ENCODE measurements at places on chromosomes 1 and 21.

DNA sequence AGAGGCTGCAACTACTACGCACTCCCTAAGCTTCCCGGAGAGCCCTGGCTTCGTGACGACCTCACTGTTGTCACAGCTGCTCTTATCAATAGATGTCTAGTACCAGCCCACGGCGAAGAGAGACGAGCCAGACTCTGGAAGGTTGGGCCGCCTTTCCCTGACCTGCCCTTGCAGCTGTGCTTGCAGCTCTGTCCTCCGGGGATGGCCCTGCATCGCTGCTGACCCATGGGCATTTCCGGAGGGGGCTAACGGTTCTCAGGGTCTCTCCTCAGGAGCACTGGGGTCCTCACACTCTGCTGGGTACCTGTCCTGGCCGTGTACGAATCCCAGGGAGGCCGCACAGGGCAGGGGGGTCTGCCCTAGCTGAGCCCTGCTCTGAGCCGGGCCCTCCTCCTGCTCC lies 93.8 kb upstream of the COL6A1 start:
- DNase-seq: no peak

DNA sequence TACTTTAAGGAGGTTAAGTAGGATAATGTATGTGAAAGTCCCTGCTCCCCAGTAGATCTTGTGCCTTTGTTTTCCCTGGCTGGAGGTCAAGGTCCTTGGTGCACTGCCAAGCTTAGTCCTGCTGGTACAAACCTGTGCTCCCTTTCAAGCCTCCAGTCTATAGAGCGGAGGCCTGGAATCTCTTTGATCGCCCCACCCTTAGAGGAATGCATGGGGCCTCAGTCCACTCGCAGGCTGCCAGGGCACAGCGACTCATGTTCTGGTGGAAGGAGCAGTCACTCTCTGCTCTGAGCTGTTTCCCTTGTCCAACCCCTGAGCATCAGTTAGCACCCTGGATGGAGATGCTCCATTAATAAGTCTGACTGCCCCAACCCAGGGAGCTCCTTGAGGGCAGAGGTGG lies 121.8 kb downstream of the HMGB4 start:
- DNase-seq: no peak

DNA sequence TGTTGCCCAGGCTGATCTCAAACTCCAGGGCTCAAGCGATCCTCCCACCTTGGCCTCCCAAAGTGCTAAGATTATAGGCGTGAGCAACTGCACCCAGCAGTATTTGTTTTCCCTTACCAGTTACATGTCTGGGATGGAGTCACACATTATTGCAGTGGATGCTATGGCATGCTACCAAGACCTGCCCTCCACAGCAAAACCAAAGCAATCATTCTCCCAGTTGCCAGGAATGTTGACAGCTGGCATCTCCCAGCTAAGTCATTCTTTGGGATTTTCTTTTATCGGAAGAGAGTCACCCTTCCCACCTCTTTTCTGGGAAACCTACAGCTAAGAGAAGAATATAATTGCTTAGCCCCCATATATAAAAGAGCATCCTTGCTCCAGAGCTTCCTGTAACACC lies 49.4 kb upstream of the RGS7 start:
- no peak for DNase-seq

DNA sequence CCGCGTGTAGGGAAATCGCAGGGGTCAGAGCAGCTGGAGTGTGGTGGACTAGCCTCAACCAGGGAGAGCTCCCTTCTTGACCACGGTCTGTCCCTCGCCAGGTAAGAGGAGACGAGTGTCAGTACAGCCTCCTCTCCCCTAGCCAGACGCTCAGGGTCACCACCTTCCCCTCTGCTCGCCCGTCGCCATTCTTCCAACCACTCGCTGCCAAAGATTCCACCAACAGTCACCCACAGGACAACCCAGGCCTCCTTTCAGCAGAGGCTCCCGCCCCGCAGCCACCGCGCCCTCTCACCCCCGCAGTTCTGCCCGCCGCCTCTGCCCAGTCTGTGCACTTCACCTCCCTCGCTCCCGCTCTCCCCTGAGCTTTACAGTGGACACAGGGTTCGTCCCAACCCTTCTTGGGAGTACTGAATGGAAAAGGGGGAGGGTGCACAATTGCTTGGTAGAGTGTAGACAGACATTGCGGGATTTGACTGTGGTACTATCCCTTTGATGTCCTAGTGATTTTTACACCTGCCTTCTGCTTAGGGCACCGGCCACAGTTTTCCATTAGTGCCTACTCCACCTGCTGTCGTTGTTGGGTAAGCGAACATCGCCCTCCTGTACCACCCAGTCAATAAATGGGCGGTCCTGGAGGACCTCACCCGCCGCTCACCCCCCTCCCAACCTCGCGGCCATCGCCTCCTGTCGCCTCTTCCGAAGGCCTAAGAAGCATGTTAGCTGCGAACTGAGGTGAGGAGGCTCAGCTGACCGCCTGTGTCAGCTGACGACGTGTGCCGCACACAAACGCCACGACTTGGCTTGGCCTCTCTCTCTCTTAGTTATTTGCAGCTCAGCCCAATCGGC lies 9.2 kb upstream of the NBPF11 start:
- DNase-seq: no peak

DNA sequence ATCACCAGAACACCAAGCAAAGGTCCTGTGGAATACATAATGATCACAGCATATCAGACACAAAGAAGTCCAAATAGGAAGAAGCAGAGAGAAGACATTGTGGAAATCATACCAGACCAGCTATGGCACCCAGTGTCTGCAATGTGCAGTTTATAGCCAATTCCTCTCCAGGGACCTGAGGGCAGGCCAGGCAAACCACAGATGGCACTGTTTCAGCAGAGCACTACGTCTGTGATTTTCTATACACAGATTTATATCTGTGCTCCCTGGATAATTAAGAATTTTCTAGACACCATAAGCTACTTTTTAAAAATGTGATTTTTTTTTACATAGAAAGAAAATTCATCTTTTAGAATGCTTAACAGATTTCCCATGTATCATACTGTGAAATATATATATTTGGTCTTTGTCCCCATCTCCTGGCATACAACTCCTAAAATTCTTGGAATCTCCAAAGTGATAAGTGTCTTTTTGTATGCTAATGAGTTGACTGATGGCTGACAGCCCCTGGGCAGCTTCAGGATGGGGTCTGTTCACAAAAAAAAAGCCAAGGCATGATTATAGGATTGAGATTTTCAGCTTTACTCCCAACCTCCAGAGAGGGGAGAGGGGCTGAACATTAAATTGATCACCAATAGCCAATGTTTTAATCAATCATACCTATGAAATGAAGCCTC lies 498.1 kb downstream of the SIPA1L2 start:
- DNase-seq: no peak

DNA sequence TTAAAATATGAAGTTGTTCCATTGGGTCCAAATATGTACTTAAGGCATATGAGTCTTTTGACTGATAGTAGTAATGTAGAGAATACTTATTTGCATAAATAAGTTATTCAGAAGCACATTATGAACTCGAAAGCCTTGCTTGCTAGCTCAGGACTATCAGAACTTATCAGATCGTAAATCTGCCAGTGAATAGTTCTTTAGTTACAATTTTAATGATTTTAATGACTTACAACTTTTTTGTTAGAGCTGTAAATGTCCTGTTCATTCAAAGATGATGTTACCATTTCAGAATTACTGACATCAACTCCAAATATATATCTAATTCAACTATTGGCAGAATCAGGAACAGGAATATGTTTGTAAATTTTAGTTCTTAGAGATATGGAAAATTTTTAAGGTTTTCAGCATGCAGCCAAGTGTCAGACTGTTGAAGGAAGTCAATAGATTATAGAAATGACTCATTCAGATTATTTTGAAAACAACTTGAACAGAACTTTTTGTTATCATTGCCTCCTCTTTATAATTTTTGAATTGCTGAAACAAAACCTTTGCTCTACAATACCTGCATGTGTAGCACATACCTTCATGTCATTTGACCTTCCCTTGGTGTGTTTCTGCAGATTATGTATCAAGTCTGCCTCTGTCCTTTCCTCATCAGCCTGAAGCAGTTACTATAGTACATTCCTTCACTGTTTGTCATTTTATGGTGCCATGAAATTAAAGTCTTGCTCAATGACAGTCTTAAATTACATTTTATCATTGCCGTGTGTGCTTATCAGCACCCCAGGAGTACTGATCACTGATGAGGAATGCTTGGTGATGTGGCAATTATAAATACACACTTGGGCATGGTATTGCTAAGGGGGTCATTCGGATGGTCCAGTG lies 44.9 kb downstream of the LRRC8D start:
- DNase-seq: peak; percentile 23

DNA sequence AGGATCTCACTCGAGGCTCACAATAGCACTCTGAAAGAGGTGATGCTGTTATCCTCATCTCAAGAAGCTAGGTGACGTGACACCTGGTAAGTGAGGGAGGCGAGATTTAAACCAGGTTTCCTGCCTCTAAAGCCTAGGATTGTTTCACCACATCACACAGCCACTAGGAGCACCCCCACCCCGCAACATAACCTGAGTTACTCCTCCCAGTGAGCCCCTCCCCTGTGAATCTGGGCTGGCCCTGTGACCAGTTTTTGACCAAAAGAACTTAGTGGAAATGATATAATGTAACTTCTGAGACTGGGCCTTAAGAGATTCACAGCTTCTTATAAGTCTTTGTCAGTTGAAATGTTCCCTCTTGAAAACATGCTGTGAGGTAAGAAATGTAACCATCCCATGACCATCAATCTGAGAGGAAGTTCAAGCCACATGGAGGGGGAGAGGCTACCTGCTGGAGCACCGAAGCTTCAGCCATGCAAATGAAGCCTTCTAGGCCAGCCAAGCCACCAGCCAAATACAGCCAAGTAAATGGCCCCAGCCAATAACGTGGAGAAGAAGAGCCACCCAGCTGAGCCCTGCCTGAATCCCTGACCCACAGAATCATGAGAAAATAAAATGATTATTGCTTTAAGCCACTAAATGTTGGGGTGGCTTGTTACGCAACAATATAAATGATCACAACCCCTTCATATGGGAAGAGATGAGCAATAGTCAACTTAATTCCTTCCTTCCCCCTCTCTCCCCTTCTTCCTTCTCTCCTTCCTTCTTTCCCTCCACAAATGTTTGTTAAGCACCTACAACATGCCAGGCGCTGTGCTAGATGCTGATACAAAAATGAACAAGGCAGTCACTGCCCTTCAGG lies 61.0 kb upstream of the FAM20B start:
- DNase-seq: no peak

- DNase-seq: no peak
Measured at GRCh38 chr1:158793604-158794003, 12.6 kb upstream of the OR6N2 start.

- peak; percentile 16 for DNase-seq
Measured at GRCh38 chr1:50023292-50024159, at the start of gene AGBL4. TSS of gene AGBL4 (minus strand) at chr1:50023954.

DNA sequence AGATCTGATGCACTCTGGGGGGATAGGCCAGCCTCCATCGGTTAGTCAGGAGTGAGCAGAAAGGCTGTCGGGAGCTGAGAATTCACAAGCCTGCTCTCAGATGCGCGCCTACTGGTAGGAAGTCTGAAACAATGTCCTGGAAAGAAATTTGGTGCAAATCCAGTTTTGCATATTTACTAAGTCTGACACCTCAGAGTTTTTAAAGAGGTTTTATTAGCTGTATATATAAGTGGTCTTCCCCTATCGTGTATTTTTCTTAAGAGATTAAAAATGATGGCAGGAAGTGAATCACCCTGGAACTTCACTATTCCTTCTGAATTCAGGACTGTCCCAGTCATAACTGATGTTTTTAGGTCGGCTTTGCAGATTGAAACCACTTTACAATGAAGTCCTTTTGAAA lies 99.8 kb upstream of the C1orf105 start:
- DNase-seq: no peak

DNA sequence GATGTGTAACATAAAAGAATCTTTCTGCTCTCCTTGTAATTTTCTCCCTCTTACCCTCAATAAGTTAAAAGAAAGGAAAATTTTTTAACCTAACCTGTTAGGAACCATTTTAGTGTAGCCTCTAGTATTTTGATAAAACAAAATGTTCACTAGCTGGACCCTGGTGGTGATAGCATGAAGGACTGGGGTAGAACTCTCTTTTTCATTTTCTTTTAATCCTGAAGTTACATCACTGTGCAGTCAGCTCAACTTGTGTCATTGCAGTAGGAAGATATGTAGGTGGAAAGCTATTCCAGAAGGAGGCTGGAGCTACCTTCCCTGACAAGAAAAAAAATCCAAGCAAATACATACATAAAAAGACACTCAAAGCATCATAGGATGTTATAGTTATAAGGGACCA lies 39.3 kb downstream of the NFIA start:
- no peak for DNase-seq

GRCh38 chr21:28294051-28294450 lies 698.6 kb downstream of the LTN1 start:
- no peak for DNase-seq
